ENCODE measurements at places on chromosomes 2 and 18. TPM values are rescaled to one million over a fixed set of nuclear protein-coding genes. Genes with fewer than 3 reads are reported as not detected.

The PXDN gene
- 52.7 TPM for total RNA-seq

The DUSP2 gene
- 1.9 TPM for total RNA-seq

The RPL37A gene
- 845 TPM for total RNA-seq

The SLC5A7 gene
- total RNA-seq = not detected

The SLC9A2 gene
- 0.75 TPM for total RNA-seq

The TMEM200C gene
- not detected for total RNA-seq

The COL4A4 gene
- total RNA-seq = 0.36 TPM

The BOLL gene
- total RNA-seq = 0.16 TPM

Data from myocyte (in vitro differentiated cells).